ENCODE measurements at places on chromosomes 11 and 22. TPM values are rescaled to one million over a fixed set of nuclear protein-coding genes. Genes with fewer than 3 reads are reported as not detected.

- DNase-seq = no peak
Observed at GRCh38 chr22:35432228-35432905, 32.4 kb downstream of the MCM5 start.

- DNase-seq = no peak
Observed at GRCh38 chr11:73859671-73860070, 17.0 kb downstream of the COA4 start.

DNA sequence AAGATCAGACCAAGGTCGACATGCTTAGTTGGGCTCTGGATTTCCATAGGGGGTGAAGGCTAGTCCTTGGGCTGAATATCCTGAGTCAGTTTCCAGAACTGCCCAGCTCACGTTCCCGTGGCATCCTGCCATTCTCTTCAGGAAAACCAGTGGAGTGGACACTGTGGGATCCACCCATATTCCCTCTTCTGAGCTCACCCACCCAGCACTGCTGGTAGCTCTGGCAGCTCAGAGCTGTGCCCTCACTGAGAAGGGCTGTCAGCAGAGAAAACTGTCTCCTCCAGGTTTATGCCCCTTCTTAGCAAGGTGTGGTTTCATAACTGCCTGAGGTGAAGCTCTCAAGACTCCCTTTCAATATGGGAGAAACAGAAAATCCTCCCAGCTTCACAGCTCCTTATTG, 111.7 kb downstream of the GGTLC2 start:
- DNase-seq = no peak

The SYT8 gene
- polyA plus RNA-seq = not detected

The MAPK8IP1 gene
- polyA plus RNA-seq = 180 TPM

GRCh38 chr11:102868339-102868738, 6.4 kb downstream of the MMP12 start:
- no peak for DNase-seq

The NXPE2 gene
- polyA plus RNA-seq = not detected

The DGCR6 gene
- polyA plus RNA-seq = 7.1 TPM

GRCh38 chr11:48020092-48020755, 39.9 kb downstream of the PTPRJ start:
- no peak for DNase-seq

The HTR3A gene
- polyA plus RNA-seq = 1.5 TPM

DNA sequence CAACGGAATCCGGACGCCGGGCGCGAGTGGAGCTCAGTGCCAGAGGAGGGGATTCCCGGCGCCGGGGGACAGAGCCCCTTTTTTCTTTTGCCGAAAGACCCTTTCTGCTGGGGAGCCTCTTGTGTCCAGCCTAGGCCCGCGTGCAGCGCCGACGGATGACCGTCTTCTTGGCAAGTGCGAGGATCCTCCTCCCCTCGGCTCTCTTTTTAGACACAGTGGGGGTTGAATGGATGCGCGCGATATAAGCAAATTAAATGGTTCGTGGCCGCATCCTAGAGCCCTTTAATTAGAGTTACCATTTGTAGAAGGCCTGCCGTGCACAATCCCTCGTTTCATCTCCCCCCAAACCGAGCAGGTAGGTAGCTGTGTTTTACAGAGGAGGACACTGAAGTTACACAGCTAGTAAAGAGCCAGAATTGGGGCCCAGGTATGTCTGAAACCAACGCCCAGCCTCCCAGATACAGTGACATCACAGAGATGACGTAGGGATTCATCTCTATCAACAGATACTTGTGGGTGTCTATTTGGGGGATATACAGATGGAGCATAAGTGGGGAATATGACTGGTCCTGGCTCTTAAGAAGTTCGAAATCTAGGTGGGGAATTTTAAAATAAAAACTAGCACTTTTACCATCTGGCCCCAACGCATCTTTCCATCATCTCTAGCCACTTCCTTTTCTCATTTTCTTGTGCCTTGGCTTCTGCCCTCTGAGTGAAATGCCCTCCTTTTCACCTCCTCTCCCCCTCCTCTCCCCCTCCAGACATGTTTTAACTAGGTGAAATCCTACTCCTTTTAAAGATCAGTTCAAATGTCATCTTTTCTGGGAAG, 875 bp downstream of the TCP11L1 start:
- peak; percentile 83 for DNase-seq

GRCh38 chr11:102283116-102283485, 34.2 kb upstream of the BIRC3 start:
- DNase-seq = no peak
